ENCODE measurements at places on chromosomes 16 and 17.

DNA sequence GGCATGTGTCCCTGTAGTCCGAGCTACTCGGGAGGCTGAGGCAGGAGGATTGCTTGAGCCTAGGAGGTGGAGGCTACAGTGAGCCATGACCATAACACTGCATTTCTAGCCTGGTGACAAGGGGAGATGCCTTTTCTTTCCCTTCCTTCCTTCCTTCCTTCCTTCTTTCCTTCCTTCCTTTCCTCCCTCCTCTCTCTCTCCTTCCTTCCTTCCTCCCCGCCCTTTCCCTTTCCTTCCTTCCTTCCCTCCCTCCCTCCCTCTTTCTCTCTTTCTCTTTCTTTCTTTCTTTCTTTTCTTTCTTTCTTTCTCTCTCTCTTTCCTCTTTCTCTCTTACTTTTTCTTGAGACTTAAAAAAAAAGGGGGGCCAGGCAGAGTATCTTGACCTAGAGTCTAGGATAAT, 3.1 kb upstream of the CEP20 start:
- DNase-seq = no peak

DNA sequence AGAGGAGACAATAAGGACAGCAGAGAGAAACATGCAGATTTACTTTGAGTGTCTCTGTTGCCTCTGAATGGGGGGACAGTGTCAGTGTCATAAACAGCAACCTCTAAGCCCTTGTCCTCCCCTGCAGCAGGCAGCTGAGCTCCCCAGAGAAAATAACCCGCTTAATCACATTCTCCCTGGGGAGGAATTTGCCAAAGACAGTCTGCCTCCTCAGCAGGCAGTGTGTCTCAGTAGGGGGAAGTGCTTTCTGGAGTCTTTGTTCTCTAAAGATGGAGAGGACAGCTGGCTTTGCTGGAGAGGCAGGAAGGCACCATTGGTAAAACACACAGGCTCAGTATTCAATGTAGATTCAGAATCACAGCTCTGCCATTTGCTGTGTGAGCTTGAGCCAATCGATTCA, 16.1 kb downstream of the TEKT5 start:
- DNase-seq = no peak

GRCh38 chr17:76536511-76537287, 810 bp downstream of the CYGB start:
- DNase-seq = no peak

DNA sequence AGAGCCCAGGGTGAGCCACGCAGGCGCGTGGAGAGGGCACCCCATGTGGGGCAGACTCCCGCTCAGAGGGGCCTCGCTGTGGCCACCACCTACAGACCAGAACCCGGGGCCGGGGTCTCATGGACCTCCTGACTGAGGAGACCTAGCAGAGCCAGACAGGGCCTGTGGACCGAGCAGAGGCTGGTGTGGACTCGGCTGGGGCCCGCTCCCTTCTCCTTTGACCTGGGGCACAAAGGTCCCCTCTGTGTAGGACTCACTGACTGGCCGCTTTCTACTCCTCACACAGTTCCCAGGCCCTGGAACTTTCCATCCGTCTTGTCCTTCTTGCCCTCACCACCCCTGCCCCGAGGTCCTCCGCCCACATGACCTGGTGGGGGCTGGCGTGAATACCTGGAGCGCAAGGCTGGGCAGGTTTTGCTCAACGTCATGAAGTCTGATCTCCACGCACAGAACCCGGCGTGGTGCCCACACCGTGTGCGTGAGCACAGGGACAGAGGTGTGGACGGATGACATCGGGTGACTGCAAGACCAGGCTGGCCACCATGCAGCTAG, 44.7 kb upstream of the ACSF3 start:
- no peak for DNase-seq

DNA sequence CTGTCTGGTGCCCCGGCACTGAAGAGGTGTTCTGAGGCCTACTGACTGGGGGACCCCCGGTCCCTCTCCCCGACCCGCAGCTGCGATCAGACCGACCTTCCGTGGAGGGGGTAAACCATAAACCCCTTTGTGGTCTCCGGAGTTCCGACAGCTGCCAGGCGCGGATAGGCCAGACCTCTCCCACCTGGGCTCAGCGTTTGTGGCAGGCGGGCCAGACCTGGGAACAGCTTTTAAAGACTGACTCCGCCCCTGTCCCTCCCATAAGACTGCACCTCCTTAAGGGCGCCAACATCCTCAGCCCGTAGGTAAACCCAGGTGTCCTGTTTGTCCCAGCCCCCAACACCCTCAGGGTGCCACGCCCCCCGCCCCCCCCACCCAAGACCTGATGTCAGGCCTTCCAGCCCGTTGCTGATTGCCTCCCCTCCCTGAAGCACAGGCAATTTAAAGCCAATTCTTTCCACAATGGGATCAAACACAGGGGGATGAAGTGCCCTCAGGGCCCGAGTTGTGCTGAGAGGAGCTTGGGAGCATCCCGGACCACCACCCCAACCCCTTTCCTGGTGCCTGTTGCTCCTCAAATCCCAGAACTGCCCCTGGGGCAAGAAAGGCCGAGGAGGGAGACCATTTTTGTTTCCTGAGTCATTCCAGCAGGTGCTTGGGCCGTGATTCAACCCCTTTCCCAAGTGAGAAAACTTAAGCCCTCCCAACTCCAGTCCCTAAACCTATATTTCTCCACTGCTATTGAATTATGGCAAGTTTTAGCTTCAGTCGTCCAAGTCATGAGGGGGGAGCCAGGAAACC, at the start of gene SOX15:
SOX15 (minus strand) TSS at position 204 of the 801 bp plus-strand sequence. CDS start 418 bp downstream, outside the sequence.
- DNase-seq = no peak

- no peak for DNase-seq
Observed at GRCh38 chr17:71926746-71927398, 193.9 kb upstream of the SOX9 start.

DNA sequence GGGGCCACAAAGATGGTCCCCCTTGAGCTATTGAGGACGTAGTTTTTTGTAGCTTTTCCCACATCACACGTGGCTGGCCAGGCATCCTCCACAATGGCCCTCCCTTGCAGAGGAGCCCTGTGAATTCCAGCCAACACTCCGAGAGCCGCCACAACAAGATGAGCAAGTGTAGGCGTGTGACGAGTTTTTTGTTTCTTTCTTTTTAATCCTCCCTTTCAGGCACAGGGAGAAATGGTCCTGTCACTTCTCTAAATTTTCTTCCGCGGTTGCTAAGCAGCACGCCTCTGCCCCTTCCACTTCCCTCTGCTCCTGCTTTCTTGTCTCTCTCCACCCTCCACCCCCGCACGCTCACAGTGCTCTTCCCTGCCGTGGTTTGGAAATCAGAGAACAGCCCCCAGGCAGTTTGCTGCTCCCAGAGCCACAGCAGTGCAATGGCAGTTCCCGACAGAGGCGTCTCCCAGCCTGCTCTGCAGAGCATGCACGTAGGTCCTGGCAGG, 68.0 kb upstream of the MRTFB start:
- no peak for DNase-seq

DNA sequence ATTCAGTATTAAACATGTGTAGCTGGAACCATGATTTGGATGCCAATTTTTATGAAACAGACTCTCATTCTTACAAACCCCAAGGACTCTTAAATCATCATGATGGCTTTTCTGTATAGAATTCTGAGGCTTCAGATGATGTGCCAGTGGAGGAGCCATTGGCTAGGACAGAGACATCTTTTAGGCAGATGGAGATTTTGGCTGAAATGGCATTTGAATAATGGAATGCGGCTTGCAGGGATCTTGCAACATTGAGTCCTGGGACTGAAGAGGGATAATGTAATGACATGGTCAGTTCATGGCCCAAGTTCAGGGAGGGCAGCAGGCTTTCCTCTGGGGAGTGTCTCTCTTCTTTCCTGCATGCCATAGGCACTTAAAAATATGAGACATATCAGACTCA, 172.4 kb downstream of the ABCA8 start:
- DNase-seq = no peak

GRCh38 chr16:79267146-79267545, 333.4 kb downstream of the MAF start:
- no peak for DNase-seq

DNA sequence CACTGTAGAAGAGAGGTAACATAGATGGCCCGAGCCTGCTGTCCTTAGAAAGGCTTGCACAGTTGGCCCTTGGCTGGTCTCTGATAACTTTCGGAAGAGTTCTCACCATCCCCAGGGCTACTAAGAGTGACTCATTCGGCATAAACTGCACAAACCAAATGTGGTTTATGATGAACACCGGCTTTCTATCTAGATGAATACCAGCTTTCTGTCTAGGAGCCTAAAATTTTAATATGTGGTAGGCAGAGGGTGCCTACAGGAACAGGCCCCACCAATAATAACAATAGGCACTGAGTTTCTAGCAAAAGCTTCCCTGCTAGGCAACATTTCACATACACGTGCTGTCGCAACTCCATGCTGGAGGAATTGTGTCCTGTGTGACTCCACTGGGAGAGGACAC, 15.4 kb downstream of the CNOT1 start:
- no peak for DNase-seq

DNA sequence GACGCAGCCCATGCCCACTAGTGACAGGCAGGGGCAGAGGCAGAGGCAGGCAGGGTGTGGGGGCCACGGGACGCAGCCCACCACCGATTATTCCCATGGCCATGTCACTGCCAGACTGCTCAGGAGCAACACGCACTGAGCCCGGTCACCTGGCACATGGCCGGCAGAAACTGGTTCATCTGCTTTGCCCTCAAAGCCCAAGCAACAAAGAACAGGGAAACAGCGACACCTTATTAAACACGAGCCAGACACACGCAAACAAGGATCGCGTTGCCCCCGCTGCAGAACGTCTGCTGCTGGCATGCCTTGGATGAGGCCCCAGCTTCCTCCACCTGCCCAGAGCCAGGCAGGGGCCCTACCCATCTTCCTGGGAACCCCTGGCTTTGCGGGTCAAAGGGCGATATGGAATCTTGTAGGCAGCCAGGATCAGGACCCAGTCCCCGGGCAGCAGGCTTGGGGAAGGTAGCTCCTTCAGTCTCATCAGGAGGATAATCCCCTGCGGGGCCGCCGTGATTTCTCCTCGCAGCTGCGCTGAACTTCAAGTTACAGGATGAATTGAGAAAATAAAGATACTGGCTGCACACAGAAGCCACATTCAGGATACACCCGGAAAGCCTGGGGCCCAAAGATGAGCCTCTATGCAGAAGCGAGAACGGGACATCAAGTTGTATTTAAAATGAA, 4.8 kb downstream of the TBC1D16 start:
- no peak for DNase-seq

- peak; percentile 19 for DNase-seq
Observed at GRCh38 chr16:66275775-66276428, 90.6 kb upstream of the CDH5 start.

DNA sequence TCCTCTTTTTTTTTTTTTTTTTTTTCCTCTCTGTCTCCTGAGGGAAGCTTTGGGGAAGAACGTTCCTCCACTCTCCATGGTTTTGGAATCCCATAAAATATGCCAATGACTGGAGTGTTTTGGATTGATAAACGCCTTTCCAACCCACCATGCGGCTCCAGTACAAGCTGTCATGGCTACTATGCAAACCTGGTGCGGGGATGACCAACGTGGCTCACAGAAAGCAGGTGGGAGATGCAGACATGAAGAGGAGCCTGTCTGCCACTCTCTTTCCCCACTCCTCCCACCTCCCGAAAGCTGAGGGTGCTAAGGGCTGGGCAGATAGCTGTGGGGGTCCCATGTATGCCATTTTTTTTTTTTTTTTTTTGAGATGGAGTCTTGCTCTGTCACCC, 69.9 kb upstream of the SEC14L1 start:
- DNase-seq = no peak

- DNase-seq = no peak
Observed at GRCh38 chr16:85707528-85708095, 18.9 kb upstream of the GINS2 start.

- peak; percentile 51 for DNase-seq
Observed at GRCh38 chr17:2064980-2065785, 10.3 kb downstream of the HIC1 start.

DNA sequence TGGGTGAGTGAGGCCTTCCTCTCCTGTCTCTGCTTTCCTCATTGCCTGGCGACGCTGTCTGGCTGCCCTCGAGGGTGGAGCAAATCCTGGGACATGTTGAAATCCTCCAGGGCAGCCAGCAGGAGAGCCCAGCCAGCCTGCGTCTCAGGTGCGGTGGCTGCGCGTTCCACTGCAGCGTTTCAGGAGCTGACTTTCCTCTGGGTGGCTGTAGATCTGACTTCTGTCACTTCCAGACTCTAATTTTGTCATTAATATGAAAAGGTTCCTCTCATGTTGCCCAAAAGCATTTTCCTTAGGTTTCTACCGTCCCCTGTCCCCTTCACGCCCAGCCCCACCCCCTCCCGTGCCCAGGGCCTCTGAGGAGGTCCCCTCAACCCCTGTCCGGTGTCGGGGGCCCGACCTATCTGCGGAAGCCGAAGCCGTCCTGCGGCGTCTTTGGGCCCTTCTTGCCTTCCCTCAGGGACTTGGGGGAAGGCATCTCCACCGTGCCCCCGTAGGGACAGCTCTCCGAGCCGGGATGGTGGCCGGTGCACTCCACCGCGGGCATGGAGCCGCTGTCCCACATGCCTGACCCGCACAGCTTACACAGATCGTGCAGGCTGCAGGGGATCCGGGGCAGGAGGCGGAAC, 95.1 kb downstream of the TBC1D16 start:
- DNase-seq = no peak

DNA sequence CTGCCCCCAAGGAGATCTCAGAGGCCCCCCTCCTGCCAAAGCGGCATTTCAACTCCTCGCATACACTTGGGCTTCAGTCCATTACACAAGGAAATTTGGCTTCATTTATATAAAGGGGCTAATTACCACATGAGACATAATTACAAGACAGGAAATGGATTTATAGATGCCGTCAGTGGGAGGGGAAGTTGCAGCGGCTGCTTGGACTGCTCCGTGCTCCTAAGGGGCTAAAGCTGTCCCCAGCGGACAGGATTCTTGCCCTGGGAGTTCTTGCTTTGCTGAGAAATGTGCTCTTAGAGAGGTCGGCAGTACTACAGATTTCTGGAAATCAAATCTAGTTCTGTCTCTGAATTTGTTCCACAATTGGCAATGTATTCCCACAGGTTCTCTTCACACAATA, 57.2 kb upstream of the NLK start:
- no peak for DNase-seq

DNA sequence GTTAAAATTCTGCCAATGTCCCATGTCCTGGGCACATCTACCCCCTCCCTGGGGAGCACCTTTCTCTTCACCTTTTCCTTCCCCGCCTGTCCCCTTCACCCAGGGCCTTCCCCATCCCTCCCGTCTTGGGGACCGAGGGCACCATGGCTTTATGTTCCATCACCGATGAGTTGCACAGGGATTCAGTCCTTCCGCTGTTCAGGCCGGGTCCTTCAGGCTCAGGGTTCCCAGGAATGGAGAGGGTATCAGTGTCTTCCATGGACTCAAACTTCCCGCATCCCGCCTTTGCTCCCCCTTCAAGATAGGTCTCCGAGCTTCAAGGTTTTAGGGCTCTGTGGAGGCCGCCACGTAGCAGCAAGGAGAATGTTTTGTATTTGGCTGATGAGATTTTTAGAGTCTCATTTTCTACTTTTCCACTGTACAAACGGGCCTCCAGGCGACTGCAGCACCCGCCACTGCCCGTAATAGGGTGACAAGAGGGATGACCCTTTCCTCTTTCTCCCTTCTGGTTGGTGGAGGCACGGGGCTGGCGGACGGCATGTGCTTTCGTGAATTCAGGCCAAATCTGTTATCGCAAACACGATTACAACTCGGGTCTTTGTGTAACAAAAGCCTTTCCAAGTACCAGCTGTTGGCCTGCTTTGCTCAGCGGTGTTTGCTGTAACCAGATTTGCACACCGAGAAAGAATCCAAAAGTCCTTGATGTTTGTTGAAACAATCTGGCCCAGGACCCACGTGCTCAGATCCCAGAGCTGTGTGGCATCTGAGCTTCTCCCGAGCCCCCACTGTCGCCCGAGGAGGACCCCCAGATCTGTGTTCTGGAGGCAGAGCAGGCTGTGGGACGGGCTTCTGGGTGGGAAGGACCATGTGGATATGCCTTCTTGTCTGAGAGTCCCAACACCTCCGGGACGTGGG, 236.3 kb downstream of the SEC14L1 start:
- no peak for DNase-seq

- DNase-seq = no peak
Observed at GRCh38 chr16:8920645-8921346, 38.6 kb downstream of the LITAFD start.
